ENCODE measurements at places on chromosomes 16 and 17.

DNA sequence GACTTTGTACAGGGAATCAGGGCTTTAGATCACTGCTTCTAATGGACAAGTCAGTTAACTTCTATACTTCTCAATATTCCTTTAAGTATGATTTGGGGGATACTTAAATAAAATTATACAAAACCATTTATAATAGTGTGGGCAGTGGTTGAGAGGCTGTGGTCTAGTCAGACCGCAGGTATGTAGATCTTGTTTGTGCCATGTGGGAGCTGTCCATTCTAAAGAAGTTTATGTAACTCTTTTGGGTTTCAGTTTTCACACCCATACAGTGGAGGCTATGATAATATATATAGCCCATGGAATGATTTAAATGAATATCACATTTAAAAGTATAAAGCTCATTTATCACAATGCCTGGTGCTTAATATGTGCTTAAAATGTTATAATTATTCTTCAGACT lies 654.3 kb upstream of the KIF2B start:
- DNase-seq, result no peak

DNA sequence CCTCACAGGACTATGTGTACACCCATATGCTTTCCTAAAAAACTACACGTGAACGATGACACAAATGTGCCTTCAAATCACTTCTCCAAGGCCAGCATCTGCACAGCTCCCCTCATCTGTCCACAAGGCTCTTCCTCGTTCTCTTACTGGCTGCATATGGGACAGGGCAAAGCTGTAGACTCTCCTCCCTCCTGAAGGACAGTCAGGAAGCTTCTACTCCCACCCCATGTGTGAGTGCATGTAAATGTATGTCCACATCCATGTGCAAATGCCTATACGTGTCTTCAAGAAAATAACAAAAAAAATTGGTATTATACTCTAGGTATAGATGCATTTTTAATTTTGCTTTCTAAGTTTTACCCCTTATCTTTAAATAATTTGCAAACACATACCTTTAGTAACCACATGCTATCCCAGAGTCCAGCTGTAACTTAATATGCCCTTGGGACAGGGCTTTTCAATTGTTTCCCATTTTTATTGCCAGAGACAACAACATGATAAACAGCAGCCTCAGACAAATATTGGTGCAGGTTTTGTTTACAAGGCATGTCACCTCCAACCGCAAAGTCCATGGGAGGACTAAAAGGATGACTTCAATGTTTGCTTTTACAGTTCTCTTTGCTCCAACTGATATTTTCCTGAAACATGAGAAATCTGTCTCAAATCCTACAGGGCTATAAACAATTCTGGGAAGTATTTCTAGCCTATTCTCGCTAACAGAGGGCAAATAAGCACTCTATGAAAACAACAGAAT lies 31.6 kb upstream of the FAAP100 start:
- no peak for DNase-seq

GRCh38 chr16:55297062-55297909 lies 26.7 kb upstream of the IRX6 start:
- no peak for DNase-seq

GRCh38 chr17:61247439-61247838 lies 152.2 kb upstream of the TBX2 start:
- no peak for DNase-seq

DNA sequence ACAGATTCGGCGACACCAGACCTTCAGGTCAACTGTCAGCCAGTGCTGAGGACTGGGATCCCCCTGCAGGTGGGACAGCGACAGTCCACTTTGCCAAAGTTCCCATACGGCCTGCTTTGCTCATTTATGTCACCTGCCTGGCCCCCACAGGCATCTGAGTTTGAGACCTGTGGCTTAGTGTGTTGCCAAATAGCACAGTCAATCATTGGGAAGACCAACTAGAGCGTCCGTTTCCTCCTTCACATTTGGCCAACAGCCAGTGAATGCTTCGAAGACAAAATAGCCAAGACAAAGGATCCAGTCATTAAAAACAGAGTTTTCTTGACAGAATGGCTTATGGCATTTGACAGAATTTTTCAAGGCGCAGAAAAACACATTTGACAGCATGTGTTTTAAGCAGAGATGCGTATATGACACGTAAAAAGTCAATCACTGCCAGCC lies 113.8 kb downstream of the ABCC12 start:
- no peak for DNase-seq

DNA sequence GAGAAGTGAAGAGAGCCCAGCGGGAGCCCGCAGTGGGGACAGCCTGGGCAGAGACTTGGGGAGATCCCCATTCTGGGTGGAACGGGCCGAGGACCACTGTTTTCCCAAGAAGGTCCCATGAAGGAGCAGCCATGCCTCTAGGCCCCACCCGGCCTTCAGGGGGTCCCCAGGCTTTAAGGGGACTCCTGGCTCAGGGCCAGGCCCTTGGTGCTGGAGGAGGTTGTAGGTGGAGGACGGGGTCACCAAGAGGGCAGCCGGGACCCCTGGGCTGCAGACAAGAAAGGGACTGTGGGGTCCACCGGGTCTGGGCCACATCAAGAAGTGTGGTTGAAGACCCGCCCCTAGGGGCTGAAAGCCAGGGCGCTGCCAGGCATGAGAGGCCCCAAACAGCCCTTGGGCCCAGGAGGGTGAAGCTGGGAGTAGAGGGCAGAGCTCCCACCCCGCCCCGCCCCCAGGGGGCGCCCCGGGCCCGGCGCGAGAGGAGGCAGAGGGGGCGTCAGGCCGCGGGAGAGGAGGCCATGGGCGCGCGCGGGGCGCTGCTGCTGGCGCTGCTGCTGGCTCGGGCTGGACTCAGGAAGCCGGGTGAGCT lies at the start of gene PRSS21:
TSS of gene PRSS21 (plus strand) at position 487 of the 589 bp plus-strand sequence. CDS start at position 519, 32 bp downstream.
- DNase-seq, result no peak

DNA sequence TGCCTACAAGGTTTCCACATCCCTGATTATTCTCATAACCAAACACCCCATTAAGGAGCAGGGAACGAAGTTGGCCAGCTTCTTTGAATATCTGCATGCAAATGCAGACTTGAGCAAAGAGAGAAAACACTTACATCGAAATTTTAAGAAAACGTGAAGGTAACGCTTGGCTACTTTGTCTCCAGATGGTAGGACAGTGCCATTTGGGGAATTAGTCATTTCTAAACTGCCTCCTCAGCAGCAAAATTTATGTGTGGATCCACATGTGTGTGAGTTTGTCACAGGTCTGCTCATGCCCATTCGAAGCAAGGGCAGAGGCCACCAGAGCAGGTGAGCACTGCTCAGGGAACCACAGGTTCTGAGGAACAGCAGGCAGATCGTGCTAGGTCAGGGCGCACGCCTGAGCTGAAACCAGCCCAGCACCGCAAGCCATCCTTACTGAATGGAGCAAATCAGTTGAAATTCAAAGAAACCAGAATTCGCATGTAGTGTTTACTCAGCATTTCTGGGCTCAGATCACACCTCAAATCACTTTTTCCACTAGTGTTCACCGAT lies 80.1 kb downstream of the SOCS1 start:
- no peak for DNase-seq

DNA sequence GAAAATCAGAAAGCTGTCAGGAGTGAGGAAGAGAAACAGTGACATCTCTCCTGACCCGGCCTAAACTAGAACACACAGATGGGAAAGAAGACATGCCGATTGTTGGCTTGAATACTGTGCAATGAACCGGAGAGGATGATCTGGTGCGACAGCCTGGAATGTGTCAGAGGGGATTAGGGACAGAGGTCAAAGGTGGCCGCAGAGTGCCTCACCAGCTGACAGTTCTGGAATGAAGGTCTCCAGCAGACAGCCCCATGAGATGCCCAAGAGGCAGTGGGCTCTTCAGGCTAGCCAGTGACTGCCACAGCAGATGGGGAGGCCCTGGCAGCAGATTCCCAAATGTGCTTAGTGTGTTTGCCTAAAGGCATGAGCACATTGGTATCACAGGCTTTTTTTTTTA lies 623.2 kb downstream of the CDH8 start:
- DNase-seq, result no peak

- DNase-seq, result no peak
These were observed 17.1 kb downstream of the MPRIP start for GRCh38 chr17:17059301-17059890.

- no peak for DNase-seq
These were observed 12.5 kb downstream of the GSE1 start for GRCh38 chr16:85625485-85626117.

GRCh38 chr17:10149573-10150399 lies 48.6 kb downstream of the GAS7 start:
- DNase-seq, result no peak

DNA sequence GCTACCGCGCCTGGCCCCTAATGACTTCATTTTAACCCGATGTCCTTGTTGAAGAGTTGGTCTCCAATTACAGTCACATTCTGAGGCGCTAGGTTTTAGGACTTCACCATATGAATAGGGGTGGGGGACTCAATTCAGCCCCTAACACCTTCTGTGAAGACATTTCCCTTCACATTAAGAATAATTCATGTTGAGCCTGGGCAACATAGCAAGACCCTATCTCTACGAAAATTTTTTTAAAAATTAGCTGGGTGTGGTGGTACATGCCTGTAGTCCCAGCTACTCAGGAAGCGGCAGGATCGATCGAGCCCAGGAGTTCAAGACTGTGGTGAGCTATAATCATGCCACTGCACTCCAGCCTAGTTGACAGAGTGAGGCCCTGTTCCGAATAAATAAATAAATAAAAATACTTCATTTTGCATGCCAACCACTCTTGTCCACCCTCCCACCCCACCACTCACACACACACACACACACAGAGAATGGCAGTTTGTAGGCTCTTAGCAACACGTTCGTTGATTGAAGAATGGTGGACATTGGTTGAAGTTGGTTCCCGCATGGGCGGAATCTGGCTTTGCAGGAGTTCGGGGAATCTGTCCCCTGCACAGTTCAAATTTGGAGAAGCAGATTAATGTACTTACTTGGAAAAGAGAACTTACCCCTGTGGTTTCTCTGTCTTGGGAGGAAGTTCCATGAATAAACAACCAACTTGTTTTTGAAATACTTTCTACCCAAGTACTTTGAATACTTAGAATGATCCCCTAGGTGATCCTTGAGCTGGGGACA lies 27.8 kb upstream of the TVP23A start:
- no peak for DNase-seq

GRCh38 chr17:69743091-69743490 lies 328.6 kb downstream of the MAP2K6 start:
- DNase-seq, result no peak

DNA sequence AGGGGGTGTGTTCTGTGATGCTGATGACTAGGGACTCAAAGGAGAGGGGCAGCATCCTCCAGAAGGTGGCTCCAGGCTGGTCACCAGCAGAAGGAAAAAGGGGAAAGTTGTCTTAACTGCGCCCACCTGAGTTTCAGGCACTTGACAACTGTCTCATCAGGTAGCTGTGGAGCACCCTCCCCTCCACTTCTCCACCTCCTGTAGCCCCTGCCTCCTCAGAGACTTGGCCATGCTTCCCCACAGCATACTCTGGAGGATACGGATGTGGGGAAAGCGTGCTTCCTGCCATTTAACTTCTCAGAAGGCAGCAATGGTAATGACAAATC lies 17.9 kb downstream of the CFAP20 start:
- DNase-seq, result no peak

GRCh38 chr17:64709481-64709880 lies 47.4 kb upstream of the SMURF2 start:
- no peak for DNase-seq

GRCh38 chr17:43900183-43900857 lies 7.0 kb downstream of the MPP2 start:
- peak; percentile 82 for DNase-seq

DNA sequence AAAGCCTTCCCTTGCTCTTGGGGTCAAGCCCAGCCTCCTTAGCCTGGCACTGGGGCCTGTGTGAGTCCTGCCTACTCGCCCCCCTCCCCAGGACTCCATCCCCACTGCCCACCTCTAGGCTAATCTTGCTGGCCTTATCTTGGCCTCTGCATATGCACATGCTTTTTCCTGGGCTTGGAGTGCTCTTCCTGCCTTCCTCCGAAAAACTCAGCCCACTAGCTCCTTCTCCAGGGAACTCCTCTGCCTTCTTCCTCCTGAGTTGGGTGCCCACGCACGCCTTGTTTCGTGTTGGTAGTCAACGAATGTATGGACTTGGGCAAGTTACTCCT lies 16.5 kb downstream of the TBX2 start:
- no peak for DNase-seq

DNA sequence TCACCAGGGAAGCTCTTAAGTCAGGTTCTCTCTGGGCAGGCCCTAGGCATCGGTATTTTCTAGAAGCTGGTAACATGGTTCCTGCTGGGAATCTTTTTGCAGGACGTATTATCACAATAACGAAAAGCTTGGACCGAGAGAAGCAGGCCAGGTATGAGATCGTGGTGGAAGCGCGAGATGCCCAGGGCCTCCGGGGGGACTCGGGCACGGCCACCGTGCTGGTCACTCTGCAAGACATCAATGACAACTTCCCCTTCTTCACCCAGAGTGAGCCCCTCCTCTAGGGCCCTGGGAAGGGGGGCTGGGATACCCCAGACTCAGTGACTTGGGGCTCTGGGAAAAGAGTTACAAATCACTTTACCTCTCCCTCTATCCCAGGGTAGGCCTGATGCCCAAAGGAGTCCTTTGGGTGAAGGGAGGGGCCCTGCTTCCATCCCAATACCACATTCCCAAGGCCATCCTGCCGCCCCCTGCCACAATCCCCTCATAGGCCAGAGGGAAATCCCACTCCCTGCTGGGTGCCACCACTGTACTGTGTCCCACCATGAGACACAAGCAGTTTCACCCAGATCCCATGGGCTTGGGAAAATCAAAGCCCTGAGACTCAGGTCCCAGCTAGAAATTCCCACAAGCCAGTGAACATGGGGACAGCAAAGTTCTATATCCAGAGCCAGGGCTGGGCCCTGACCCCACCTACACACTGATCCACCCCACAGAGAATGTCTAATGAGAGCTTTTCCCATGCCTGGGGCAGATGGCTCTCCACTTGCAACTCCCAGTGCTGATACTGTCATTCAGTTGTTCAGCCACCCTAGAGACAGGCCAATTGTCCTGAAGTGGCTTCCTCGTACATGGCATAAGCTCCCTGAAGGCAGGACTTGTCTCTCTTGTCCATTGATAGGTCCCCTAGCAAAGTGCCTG lies 23.0 kb downstream of the CDH5 start:
- no peak for DNase-seq

DNA sequence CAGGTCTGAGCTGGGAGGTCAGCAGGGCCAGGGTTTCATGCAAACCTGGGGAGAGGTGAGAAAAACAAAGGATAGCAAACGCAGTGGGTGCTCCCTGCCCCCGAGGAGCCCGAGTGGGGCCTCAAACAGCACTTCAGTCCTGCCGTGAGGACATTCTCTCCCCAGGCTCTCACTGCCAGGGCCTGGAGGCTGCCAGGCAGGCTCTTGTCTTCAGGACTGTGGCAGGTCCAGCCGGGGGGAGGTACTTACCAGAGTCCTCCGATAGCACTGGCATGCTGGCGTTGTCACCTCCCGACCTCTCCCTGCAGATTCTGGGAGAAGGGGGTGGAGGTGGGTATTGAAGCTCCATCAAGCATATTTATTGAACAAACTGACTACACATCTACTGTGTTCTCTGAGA lies 1.3 kb downstream of the MPP3 start:
- DNase-seq, result no peak
